ENCODE measurements at places on chromosomes 2 and 18.

DNA sequence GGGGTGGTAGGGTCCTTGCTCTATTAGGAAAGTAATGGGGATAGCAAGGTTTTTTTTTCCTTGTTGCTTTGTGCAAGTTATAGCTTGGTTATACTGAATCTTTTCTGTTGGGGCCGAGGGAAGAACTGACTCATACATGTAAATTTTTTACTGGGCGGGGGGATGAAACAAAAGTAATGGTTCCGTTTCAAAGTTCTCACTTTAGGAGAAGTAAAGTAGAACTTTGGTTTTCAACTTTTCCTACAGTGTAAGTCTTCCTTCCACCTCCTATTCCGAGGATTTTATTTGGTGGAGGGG lies 1.1 kb downstream of the AFTPH start:
- peak; percentile 61 for DNase-seq

GRCh38 chr2:64003239-64003638 lies 16.0 kb downstream of the VPS54 start:
- no peak for DNase-seq

DNA sequence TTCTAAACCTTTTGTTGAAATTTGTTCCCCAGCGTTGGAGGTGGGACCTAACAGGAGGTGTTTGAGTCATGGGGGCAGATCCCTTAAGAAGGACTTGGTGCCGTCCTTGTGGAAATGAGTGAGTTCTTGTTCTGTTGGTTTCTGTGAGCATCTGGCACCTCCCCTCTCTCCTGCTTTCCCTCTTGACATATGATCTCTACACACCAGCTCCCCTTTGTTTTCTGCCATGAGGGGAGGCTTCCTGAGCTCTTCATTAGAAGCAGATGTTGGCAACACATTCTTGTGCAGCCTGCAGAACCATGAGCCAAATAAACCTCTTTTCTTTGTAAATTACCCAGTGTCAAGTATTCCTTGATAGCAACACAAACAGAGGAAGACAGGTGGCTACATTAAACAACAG lies 23.8 kb downstream of the NABP1 start:
- DNase-seq = no peak

- DNase-seq = peak; percentile 10
These were observed 223.7 kb downstream of the SOX11 start for GRCh38 chr2:5915881-5916310.

DNA sequence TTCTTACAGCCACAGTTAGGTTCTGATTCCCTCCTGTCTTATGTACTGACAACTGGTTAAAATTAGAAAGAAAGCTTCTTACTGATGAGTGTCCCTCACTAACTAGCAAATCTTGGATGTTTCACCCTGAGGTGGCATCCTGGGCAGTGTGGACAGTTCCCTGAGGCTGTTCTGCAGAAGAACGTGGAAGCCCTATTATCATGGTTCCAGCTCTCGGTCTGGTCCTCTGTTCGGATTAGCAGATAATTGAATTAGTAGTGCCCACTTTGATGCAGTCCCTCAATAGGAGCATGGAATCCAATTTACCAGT lies 381.7 kb upstream of the NT5C1B start:
- DNase-seq = no peak
